CD4-positive, alpha-beta T cell treated with Interleukin-4 for 4 hours (primary cell): ENCODE measurements at places on chromosomes 4 and X.

DNA sequence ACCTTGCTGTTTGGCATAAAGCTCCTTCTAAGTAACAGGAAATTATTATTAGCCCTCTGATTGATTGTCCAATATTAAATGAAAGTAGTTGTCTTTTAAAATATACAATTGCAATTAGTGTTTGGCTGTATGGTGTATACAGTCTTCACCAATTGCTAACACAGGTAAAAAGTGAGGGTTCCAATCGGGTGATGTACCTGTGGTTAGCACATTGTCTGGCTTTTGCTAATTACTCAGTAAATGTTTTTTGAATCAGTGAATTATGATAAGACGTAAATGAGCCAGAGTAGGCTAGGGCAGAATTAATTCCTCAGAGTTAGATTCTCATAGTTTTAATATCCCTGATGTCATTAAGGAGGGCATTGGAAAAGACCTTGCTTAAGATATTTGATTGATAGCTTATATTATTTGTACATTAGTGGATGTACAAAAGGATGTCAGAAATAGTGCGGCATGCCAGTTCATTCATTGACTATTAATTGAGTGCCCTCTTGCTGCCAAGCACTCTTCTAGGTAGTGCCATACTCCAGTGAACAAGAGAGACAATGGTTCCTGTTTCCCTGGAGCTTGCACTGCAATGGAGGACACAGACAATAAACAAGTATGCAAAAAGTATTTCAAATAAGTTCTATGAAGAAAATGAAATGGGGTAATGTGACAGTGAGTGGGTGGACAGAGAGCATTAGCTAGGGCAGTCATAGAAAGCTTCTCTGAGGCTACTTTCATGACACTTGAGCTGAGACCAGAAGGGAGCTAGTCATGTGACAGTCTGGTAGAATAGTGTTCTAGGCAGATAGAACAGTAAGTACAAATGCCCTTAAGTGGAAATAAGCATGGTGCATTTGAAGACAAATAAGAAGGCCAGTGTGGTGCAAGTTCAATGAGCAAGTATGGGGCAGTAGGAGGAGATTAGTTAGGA, 205.9 kb upstream of the CASK start:
- no peak for DNase-seq

DNA sequence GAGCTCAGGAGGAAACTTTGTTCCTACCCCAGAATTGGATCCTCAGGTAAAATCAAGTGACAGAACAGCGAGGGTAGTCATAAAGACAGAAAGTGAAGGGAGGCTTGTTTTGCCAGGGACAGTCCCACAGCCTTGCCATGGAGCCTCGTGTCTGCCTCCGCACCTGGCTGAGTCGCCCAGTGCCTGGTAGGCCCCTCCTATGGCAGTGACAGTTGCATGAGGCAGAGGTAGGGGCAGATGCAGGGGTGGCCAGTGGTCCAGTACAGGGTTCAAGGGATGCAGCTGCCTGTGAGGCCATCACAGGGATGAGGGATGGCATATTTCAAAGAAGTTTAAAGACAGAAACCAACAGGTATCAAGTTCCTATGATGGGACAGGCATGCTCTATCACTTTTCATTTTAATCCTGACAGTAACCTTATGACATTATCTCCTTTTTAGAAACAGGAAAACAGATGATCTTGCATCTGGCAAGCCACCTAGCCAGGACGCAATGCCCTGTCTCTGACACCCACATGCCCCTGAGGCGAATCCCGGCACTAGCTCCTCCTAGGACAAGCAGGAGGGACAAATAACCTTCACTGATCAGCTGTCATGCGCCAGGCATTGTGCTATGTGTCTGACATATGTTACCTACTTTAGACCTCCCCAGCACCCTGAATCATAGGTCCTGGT, 127.4 kb upstream of the ENPP6 start:
- no peak for DNase-seq

DNA sequence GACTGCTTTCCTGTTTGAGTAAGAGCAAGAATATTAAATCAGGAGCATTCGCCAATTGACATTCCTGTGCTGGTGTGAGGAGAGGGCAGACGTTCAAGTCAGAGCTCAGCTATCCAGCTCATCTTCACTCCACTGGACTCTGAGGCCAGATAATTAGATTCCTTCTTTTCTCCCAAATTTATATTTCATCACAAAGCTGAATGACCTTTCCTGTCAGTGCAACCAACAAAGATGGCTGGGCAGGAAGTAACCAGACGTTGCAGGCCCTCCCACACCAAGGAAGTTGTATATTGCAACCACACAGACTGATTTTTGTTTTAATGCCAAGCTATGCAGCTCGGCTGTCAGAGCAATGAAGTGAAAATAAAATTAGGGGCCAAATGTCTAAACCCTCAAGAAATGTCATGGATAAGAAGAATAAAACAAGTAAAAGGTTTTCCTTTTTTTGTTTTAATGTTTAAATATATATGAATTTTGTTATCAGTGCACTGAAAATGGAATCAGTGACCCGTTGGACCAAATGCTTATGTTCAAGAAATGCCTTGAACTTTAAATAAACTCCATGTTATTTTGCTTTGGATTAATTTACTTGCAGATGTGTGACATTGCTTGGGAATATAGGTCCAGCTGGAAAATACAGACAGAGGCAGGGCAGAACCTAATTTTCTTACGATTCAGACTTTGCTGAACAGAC, 578.9 kb upstream of the FAT1 start:
- DNase-seq, result no peak

DNA sequence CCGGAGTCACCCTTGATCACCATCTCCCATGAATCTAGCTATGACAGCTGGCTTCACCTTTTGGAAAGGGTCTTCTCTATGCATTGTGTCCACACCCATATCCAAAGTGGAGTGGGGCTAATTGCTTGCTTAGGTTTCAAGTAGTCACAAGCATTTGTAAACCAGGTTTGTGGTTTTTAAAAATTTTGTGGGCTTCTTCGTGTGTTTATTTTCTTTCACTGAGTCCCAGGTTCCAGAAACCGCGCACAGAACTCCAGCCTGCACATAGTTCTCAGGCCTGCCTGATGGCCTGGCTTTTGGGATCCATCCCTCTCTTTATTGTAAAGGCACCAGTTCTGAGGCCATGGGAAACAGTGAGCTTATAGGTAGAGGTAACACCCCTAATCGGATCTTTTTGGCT, 70.2 kb upstream of the TLR3 start:
- DNase-seq, result no peak

DNA sequence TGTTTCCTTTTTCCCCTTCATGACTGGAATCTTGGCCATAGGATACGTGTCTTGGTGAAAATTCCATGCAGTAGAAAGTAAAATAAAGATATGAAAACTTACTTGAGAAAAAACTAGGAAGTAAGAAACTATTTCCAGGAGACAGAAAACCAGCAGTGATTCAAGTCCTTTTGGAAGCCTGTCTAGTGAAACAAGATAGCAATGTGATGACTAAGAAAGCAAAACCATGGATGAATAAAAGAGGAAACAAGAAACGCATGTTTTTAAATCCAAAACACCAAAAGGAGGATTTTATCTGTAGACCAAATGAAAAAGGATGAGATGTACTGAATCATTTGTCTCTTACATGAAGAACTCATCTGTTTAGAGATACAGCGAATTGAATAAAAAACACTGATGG, 1430.0 kb downstream of the ARAP2 start:
- DNase-seq, result no peak

- DNase-seq, result no peak
Measured at GRCh38 chr4:184214931-184215330, 2.7 kb downstream of the ENPP6 start.

DNA sequence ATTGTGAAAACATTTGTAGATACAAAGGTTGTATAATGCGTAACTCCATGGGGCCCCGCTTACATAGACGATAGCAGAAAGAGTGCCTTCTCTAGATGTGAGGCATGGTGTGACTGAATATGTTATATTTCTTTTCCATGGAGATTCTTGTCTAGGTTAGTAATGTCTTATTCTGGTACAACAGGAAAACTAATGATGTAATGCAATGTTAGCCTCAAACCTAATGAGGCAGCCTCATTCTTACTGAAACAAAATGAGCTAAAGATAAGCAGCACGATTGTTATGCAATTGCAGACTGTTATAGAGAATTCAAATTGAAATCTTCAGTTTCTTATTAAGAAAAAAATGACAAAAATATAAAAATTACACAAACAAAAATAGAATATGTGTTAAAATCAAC, 171.1 kb upstream of the ANKRD50 start:
- DNase-seq, result no peak

GRCh38 chr4:15688051-15688450, 6.4 kb downstream of the FAM200B start:
- no peak for DNase-seq

DNA sequence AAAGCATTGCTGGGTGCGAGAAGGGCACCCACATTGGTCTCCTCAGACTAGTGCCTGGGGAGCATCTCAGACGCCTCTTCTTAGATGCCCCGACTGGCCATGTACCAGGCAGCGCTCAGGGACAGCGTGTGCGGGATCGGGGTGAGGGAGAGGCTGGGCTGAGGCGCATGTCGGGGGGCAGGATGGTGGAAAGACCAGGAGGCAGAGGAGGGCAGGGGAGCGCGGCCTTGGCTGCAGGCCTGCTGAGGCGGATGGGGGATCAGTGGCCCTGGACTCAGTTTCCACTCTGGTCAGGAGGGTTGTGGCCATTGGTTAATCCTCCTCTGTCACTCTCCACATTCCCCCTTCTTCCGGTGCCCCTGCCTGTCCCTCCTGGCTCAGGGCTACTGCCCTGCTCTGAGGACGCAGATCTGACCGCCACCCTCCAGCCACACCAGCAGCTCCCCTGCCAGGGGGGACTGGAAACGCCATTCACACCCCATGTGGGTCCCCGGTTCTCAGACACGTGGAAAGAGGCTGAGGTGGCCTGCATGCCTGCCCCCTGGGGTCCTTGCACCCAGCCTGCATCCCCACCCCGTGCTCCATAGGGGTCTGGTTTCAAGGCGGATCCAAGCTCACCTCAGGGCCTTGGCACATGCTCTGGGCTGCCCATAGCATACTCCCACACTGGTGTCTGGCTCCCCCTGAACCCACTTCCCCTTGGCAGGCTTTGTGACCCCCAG, 105.9 kb downstream of the CPZ start:
- no peak for DNase-seq

DNA sequence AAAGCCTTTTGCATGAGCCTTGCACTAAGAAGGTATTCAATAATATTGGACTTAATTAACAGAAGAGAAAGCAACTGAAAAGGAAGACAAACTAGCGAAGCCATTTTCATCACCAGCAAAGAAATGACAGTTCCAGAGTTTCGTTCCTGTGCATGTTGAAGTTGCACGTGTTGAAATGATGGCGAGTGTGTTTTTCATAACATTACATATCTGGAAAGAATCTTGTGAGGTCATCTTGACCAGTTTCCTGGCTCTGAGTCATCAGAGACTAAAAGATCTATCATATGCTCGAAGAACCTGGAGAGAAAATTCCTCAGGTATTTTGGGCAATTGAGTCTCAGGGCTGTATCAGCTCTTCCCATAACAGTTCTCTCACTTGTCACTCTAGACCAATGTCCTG, 106.2 kb upstream of the MAML3 start:
- no peak for DNase-seq
